ENCODE measurements at places on chromosomes 13 and 19.

DNA sequence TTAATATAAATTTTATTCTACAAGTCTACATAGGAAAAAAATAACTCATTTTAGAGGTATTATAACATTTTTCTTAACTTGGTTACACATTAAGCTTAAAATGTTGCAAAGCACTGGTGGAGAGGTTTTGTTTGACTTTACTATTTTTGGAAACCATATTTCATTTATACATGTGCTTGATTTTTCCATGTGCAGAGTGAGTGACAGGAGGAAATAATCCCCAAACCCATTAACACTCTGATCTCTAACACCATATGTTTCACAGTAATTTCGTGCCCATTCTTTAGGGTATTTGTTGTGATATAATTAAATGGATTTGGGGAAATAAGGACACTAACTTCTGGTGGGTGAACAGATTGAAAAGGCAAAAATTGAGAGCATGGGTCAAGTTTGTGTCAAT lies 2124.4 kb upstream of the PCDH20 start:
- no peak for DNase-seq

DNA sequence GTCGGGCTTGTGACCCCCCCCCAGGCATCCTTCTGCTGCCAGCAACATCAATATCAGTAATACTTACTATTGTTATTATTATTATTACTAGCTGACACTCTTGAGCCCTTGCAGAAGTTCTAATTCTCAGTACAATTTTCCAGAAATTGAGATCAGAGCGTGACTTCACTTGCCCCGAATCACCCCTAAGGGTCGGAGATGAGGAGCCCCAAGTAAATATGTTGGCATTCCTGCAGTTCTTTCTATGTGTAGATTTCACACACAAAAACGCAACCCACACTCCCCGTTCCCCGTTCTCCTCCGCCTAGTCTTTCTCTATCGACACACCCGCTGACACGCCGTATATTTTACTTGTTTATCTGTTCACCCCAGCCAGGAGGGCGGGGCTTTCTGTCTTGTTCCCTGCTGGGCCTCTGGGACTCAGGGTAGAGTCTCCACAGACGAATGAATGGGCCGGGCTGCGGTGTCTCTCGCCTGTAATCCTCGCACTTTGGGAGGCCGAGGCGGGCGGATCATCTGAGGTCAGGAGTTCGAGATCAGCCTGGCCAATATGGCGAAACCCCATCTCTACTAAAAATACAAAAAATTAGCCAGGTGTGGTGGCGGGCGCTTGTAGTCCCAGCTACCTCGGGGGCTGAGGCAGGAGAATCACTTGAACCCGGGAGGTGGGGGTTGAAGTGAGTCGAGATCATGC lies 14.7 kb downstream of the TLE5 start:
- DNase-seq: peak; percentile 89

- no peak for DNase-seq
Observed at GRCh38 chr19:35062942-35063341, 21.4 kb downstream of the HPN start.

DNA sequence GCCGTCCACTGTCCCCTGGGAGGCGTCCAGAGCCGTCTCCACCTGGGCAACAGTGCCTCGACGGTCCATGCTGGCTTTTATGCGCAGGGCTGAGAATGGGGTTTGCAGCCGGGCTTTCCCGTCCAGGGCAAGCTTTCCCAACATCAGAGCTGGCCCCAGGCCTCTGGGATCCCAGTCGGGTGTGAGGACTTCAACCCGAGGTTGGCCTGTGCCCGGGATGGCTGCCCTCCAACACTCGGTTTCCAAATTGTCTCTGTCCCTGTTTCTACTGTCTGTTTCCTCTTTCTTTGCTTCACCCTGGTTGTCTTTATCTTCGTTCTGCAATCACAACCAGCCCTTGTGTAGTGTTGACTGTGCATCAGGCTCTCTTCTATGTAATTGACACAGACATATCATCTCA lies at the start of gene IFNL4:
IFNL4 (minus strand) TSS at position 51 of the 400 bp plus-strand sequence.
- no peak for DNase-seq

DNA sequence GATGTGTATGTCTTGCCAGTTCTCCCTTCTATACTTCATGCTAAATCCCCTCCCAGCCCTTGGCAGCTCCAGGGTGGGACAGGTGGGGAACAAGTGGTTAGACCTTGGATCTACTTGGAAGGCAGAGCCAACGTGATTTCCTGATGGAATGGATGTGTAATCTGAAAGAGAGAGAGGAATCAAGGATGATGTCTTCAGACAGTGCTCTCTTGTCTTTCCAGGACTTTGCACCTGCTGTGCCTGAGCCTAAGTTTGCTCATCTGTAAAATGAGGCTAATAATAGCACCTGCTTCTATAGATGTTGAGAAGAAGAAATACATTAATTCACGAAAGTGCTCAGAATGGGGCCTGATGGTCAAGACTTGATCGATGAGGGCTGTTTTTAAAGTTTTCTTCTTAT lies 7.0 kb upstream of the EGLN2 start:
- DNase-seq: no peak

DNA sequence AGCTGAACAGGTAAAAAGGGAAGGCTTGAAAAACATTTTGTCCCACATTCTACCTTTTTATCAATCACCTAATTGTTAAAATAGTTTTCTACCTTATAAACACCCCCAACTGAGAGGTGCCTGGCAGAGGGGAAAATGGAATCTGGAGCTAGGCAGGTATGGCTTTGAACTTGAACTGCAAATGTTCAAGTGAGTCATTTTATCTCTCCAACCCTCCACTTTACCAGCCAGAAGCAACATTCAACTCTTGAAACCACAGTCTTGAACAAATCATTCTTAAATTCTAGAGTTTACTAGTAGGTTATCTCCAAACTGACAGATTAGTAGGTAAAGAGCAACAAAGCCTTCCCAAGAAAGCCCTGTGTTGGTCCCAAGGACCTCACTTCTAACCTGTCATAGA lies 116.9 kb downstream of the ABCC4 start:
- no peak for DNase-seq

GRCh38 chr13:113297370-113298042 lies 467 bp downstream of the LAMP1 start:
- peak; percentile 52 for DNase-seq

DNA sequence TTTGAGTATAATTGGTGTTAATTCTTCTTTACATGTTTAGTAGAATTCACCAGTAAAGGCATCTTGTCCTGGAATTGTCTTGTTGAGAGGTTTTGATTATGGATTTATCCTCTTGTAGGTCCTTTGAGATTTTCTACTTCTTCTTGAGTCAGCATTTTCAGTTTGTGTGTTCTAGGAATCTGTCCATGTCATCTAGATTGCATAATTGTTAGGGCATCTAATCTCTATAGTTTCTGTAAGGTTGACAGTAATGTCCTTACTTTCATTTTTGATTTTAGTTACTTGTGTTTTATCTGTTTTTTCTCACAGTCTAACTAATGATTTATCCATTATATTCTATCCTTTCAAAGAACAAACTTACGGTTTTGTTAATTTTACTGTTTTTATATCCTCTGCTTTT lies 492.0 kb downstream of the FGF9 start:
- DNase-seq: no peak

- no peak for DNase-seq
Observed at GRCh38 chr13:27393101-27393500, 31.3 kb upstream of the GTF3A start.

DNA sequence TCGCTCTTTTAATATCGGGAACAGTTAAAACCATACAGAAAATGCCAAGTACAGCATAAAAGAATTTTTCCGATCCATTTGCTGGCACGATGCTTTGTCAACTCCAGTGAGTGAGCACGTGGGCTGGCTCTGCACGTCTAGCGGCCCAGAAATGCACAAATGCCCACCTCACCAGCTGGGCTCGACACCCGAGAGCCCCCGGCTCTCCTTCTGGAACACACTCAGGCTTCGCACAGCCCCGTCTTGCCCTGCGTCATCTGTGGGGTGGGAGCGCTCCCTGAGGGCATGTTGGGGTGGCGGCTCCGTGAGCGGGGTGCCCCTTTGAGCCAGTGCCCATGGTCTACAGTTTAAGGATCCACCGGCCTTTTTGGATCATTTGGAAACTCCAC lies 24.5 kb downstream of the ATP4B start:
- no peak for DNase-seq

DNA sequence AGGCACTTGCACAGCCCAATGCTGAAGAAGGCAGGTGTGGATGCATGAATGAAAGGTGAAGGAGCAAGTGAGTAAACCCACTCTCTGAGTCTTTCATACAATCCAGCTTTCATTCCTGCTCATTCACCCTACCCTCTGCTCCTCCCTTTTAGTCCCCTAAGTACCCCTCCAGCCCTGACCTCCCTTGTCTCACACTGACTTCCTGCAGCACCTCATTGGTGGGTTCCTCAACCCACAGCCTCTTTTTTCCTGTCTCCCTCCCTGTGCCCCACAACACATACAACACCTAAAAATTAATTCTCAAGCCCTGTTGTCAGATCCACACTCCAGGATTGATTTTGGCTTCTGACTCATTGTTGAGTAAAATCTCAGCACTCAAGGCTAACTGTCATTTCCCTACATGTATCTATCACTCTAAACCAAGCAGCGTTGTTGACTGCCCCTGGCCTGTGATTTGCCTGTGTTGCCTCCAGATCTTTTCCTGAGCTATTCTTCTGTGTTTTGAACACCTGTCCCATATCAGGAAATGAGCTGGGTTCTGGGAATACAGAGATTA lies 177.3 kb upstream of the SERP2 start:
- no peak for DNase-seq
